B cell (primary cell): ENCODE measurements at places on chromosomes 16 and 17.
A peak's percentile ranks its signal among the peaks of the same experiment; 100 is the strongest.

GRCh38 chr17:29149431-29150064, 30.6 kb downstream of the MYO18A start:
- peak; percentile 87 for DNase-seq

GRCh38 chr17:42171831-42172230, 9.1 kb downstream of the KCNH4 start:
- no peak for DNase-seq

DNA sequence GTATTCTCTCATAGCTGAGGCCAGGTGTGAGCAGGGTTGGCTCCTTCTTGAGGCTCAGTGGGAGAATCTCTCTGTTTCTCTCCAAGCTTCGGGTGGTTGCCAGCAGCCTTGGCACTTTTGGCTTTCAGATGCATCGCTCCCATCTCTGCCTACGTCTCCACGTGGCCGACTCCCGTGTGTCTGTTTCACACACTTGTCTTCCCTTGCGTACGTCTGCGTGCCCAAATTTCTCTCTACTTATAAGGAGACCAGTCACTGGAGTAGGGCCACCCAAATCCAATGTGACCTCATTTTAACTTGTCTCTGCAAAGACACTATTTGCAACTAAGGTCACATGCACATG, 14.7 kb downstream of the OSBPL7 start:
- DNase-seq: no peak

- DNase-seq: peak; percentile 60
These were observed 1.4 kb upstream of the VAMP2 start for GRCh38 chr17:8163978-8164814.

DNA sequence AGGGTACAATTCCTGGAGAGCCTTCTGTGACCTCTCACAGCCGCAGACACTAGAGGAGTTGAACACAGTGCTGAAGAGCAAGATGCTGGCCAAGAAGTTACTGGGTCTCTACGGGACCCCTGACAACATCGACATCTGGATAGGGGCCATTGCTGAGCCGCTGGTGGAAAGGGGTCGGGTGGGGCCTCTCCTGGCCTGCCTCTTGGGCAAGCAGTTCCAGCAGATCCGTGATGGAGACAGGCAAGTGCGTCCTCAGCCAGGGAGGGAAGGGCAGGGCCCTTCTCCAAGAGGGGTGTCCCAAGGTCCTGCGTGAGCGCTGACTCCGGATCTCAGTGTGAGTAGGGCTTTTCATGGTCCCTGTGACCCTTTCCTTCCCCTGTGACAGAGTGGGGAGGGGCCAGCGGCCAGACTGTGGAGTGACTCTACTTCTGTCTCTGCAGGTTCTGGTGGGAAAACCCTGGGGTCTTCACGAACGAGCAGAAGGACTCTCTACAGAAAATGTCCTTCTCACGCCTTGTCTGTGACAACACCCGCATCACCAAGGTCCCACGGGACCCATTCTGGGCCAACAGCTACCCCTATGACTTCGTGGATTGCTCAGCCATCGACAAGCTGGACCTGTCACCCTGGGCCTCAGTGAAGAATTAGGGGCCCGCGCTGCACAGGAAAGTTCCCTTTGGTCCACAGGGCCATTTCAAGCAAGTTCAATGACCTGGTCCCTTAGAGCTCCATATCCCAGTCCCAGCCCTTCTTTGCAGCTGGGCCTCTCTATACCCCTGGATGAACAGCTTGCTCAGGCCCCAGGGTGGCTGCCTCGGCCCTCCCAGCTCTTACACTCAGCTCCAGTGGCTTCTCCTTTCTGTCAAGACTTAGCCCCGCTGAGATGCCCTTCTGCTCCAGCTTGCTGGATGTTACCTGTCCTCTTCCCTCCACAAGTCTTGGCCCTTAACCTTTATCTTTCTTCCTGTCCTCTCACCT, 13.1 kb downstream of the MPO start:
- no peak for DNase-seq
